Karpas-422 (cell line): ENCODE measurements at places on chromosomes 7 and 10. TPM values are rescaled to one million over a fixed set of nuclear protein-coding genes. Genes with fewer than 3 reads are reported as not detected.

GRCh38 chr10:61319386-61320256 lies 133.6 kb downstream of the TMEM26 start:
- no peak for DNase-seq

Gene MYH16
- total RNA-seq, result not detected in 2 replicates

Gene GHITM
- total RNA-seq, result 78.4 and 82.3 TPM in 2 replicates

GRCh38 chr7:26916336-26916735 lies 51.9 kb upstream of the SKAP2 start:
- DNase-seq, result no peak

DNA sequence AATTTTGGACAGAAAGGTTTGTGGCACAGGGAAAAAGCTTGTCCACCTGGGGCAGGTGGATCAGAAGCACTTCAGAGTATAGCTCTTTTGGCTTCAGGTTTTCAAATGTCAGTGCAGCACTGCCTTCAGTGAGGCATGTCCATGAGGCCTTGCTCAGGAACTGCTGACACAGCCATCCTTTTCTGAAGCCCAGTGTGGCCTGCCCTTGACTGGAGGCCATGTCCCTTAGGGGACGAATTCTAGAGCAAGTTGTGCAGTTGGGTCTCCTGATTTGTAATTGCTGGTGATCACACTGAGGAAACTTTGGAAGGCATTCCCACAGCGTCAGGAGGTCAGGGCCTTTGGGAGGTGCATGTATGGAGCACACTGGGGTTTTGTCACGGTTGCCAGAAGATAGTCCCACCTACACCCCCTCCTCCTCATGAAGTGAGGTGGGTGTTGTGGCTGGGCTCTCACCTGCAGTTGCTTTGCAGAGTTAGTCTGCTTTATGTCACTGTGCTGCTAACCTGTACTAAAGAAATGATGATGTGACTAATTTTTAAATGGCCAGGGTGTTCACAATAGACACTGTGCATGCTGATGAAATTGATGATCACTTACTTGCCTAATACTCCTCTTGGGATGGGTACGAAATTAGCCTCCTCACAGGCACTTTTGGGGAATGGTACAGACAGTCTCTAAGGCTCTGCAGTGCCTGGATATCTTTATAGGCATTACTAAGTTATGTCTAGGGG lies 41.7 kb downstream of the OGDH start:
- no peak for DNase-seq

- no peak for DNase-seq
These were observed 503.5 kb downstream of the KIF20B start for GRCh38 chr10:90204956-90205314.

DNA sequence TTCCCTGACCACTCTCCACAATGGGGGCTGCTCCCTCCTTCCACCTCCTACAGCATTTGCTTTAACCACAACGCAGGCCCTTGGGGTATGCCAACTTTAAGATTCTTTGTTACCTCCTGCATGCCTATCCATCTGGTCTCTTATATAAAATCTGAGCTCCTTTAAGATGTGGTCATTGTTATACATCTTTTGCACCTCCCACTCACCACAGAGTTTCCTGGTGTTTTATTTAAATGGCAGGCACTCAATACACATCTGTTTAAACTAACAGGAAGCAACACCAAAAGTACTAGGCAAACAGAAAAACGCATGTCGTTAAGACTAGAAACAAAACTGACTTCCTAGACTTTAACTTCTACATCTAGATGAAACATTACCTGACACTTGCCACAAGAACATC lies 36.3 kb downstream of the SLC25A13 start:
- DNase-seq, result peak; percentile 14

GRCh38 chr7:50631639-50632038 lies 66.4 kb upstream of the DDC start:
- no peak for DNase-seq

Gene ERV3-1
- total RNA-seq, result 20.0 and 28.8 TPM in 2 replicates

Gene CDK14
- total RNA-seq, result 100 and 121 TPM in 2 replicates

Gene CREB5
- 7.8 and 52.1 TPM in 2 replicates for total RNA-seq

- DNase-seq, result no peak
These were observed 51.9 kb downstream of the SEMA3A start for GRCh38 chr7:84142726-84143125.

- DNase-seq, result no peak
These were observed 157.7 kb downstream of the COBL start for GRCh38 chr7:51158742-51159445.

GRCh38 chr10:129532838-129533237 lies 65.8 kb downstream of the MGMT start:
- no peak for DNase-seq

Gene HOGA1
- 0.79 TPM in 1 of 2 replicates, not detected in the other for total RNA-seq

- DNase-seq, result no peak
These were observed 70.6 kb upstream of the PIK3CG start for GRCh38 chr7:106794276-106795083.

- no peak for DNase-seq
These were observed at the start of gene CLDN3 for GRCh38 chr7:73770002-73770859. Gene CLDN3, minus strand, starts transcription at chr7:73770270. Its CDS starts 221 bp downstream, at chr7:73770049.

- DNase-seq, result no peak
These were observed 16.8 kb upstream of the VOPP1 start for GRCh38 chr7:55588976-55589604.

GRCh38 chr7:73971322-73971703 lies 56.7 kb upstream of the ELN start:
- no peak for DNase-seq

DNA sequence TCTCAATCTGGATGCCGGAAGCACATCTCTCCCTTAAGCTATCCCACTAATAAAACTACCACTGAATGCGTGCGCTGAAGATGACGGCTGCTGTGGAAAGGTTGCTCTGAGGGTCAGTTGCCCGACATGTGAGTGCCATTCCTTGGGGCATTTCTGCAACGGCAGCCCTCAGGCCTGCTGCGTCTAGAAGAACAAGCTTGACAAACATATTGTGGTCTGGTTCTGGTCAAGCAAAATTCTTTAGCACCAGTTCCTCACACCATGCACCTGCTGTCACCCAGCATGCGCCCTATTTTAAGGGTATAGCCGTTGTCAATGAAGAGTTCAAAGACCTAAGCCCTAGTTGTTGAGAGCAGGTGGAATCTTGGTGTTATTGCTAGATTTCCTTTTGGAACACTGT lies 184.2 kb downstream of the SRPK2 start:
- no peak for DNase-seq

Gene NPFFR1
- not detected in 2 replicates for total RNA-seq

- peak; percentile 42 for DNase-seq
These were observed 38.2 kb downstream of the TNS3 start for GRCh38 chr7:47543714-47544113.

- no peak for DNase-seq
These were observed 1.6 kb downstream of the LMOD2 start for GRCh38 chr7:123657304-123657685.

GRCh38 chr7:14988941-14989340 lies 86.4 kb upstream of the DGKB start:
- no peak for DNase-seq

- DNase-seq, result peak; percentile 100
These were observed at the start of gene ZNF25 for GRCh38 chr10:37976091-37976879. Gene ZNF25, minus strand, starts transcription at chr10:37976647. Its CDS starts 4,925 bp downstream, at chr10:37971722.

DNA sequence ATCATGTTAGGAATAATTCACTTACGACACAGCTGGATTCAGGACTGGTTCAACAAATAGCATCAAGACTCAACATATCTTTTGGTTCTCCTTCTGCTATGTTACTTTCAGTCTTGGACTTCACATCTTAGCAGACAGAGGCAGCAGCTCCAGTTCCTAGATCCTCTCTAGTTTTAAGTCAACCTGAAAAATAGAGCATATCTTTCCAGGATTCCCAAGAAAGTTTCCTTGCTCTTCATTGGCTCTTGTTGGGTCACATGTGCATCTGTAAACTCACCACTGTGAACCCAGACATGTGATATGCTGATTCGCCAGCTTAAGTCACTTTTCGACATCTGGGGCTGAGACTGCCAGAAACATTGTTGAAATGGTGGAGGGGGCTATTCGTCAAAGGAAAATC lies 210.1 kb upstream of the KMT2E start:
- DNase-seq, result no peak

DNA sequence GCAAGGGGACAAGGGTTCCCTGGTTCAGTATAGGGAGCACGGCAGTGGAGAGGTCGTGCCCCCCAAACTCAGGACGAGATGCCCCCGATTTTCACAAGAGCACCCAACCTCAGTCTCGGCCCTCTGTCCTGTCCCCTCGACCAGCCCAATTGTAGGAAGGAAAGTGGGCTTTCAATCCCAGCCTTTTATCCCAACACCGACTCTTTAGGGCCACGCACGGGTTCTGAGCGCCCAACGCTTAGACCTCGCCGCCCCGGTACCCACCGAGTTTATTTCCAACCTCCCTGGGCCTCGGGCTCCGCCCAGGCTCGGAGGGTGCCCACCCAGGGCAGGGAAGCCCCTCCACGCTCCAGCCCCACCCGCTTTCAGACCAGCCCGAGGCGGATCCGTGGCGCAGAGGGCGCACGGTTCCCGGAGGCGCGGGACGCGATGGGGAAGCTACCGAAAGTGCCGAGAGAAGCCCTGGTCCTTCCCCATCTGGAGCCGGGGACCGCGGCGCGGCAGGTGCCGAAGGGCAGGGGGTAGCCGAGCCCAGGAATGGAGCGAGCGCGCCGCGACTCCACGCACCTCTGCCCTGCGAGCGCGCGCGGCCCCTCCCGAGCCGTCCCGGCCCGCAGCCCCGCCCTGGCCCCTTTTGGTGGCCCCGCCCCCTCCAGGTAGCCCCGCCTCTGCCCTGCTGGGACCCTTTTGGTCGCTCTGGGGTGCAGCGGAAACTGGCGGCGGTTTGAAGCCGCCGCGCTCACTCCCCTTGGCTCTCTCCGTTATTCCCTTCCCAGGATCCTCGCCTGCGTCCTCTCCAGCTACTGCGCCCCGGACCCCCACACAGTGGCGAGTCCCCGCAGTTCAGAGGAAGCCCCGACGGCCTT lies 20.4 kb downstream of the GRID2IP start:
- DNase-seq, result peak; percentile 68

DNA sequence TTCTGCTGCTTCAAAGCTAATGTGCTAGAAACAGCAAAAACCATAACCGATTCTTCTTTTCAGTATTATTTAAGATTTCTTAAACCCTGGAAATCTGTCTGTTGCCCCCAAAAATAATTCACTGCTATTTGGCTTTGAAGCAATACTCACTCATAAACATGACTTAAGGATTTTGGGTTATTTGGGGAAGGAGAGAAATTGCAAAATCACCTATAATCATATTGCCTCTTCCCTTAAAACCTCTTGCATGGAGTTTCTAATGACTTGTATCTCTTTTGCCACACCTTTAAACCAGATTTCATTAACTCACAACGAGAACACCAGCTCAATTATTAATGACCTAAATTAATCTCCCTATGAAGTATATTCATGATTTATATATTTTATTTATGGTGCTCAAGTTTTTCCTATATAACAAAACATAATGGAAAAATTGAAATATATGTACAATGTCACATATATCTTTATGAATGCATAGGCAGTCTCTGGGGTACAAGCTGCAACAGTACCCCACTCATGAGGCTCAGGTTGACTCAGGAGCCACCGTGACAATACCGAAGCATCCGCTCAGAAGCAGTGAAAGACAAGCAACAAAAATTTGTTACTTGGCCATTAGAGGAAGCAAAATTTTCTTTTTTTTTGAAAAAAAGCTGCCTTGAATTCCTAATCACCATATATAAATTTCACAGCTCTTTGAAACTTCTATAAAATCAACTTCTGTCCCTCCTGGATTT lies 3.0 kb downstream of the NAMPT start:
- no peak for DNase-seq

GRCh38 chr7:123846217-123846891 lies 1.4 kb downstream of the HYAL4 start:
- DNase-seq, result no peak

DNA sequence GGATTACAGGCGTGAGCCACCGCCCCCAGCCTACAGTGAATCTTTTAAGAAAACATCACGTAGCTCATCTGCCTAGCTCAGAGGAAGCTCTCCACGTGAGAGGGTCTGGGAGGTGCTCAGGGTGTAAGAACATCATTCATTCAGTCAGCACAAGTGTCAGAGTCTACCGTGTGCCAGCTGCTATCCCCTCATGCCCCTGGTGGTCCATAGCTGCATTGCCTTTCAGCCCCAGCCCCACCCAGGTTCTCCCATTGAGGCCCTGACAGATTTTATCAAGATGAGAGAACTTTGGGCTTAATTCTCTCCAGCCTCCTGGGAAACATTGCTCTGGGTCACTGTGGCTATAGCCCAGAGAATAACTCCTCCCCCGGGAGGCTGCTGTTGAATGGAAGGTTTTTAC lies 45.1 kb downstream of the ZNF503 start:
- DNase-seq, result peak; percentile 55

Gene LDB3
- total RNA-seq, result 8.3 and 15.5 TPM in 2 replicates

Gene UFSP1
- 3.3 and 17.2 TPM in 2 replicates for total RNA-seq

DNA sequence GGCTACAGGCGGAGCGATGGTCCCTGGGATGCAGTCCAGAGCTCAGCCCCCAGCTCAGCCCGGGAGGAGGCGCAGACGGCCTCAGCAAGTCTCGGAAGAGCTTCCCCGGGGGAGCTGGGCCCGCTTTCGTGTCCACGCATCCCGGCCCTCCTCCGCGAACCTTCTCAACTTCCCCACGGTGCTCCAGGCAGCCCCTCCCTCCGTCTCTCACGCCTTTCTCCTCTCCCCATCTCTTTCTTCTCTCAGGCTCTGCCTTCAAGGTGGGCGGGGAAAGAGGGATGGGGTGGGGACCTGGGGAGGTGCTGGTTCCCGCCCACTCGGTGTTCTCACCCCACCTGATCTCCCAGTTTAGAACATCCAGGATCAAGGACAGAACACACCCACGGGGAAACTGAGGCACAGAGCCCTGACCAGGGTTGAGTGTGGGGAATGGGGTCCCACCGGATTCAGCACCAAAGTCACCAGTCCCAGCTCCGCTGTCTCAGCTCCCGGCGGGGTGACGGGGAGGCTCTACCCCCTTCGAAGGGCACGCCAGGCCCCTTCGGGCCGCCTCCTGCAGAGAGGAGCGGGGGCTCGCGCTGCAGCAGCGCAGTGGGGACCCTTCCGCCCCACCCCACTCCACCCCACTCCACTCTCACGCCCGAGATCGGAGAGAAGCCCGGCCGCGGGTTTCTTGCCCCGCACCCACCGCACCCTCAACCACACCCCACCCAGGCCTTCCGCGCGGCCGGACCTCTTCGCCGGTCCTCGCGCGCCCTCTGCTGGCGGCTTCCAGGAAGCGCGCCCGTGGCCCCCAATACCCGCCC lies 18.2 kb downstream of the POLL start:
- DNase-seq, result peak; percentile 86

DNA sequence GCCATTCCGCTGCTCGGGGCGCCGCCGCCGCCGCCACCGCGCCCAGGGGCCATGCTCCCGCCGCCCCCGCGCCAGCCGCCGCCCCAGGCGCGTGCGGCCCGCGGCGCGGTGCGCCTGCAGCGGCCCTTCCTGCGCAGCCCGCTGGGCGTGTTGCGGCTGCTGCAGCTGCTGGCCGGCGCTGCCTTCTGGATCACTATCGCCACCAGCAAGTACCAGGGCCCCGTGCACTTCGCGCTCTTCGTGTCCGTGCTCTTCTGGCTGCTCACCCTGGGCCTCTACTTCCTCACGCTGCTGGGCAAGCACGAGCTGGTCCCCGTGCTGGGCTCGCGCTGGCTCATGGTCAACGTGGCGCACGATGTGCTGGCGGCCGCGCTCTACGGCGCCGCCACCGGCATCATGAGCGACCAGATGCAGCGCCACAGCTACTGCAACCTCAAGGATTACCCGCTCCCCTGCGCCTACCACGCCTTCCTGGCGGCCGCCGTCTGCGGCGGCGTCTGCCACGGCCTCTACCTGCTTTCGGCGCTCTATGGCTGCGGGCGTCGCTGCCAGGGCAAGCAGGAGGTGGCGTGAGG lies 383 bp downstream of the MARVELD1 start:
- no peak for DNase-seq

GRCh38 chr10:102641402-102641801 lies 2.9 kb upstream of the TRIM8 start:
- no peak for DNase-seq
